ENCODE measurements at places on chromosomes 6 and 20.

DNA sequence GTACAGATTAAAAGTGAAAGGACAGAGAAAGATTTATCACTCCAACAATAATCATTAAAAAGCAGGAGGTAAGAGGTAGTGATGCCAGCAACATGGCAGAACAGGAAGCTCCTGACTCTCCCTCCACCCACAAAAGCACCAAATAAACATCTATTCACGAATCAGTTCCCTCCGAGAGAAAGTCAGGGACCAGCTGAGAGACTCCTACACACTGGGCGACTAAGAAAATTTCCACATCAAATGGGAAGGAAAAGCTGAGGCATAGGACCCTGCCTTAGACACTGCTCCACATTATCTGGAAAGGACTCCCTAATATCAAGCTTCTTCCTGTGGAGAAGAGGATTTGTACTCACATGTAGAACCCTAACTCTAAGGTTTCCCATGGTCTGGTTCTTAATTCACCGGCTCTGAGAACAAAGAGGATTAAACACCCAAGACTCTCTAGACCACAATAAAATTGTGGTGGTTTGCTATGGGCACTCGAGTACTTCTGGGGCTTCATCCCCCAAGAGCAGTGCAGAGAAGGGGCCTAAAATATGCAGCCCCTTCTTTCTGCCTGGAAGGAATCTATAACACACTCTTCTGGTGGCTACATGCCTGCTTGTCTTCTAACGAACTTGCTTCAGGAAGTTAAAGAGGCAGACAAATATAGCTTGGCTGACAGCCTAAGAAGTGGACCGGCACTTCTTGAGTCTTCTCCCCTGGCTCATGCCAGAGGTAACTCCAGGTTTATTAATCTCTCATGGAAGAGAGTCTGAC, 29.4 kb upstream of the ASF1A start:
- DNase-seq: no peak

- no peak for DNase-seq
These were observed 93.3 kb downstream of the SNX5 start for GRCh38 chr20:17875106-17875980.

DNA sequence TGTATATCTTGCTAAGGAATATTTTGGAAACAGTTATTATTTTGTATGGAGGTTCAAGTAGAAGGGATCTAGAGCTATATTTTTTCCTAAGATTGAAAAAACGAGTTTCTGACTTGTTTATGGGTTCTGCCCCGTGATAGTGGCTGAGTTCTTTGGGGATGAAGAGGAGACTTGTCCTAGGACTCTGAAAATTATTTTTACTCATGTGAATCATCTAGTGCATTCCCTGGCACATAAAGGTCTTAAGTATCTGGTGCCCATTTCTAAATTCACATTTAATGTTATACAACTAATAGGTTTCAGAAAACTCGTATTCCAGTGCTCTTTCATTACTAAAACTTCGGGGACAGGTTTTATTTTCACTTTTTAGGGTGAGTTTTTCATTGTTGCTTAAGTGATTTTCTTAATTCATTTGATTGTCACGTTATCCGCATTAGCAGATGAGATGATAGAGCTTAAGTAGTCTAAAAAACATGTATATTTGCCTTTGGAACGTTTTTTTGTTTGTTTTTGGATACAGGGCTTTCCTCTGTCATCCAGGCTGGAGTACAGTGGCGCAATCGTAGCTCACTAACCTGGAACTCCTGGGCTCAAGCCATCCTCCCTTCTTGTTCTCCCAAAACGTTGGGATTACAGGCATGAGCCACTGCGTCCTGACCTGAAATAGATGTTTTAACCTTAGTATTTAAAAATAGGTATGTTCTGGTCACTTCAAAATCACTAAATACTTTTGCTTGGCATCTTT, 2.1 kb downstream of the NFYA start:
- no peak for DNase-seq

- DNase-seq: no peak
These were observed 37.9 kb upstream of the CHD6 start for GRCh38 chr20:41655962-41656618.

GRCh38 chr6:73542891-73543290, 22.1 kb upstream of the EEF1A1 start:
- DNase-seq: no peak

DNA sequence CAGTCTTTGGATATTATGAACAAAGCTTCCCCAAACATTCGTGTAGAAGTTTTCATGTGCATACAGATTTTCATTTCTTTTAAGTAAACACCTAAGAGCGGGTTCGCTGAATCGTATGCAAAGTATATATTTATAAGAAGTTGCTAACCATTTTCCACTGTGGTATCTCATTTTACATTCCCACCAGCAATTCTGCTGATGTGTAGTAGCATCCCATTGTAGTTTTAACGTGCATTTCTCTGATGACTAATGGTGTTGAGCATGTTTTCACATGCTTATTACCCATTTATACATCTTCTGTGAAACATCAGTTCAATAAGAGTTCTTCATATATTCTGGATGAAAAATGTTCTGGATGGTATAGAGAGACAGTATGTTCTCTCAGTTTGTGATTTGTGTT, 97.4 kb downstream of the IYD start:
- DNase-seq: no peak
